ENCODE measurements at places on chromosomes 11 and 22.

- no peak overlapping the region for H3K27ac ChIP-seq
- H3K4me1 ChIP-seq: peaks cover 28% of the 10 kb centered on the region
- H3K27me3 ChIP-seq: no peaks in the 10 kb centered on the region
- no peaks in the 10 kb centered on the region for H3K36me3 ChIP-seq
- no peak overlapping the region for H3K4me3 ChIP-seq
Measured at GRCh38 chr11:121415856-121416255, 36.3 kb upstream of the SORL1 start.

DNA sequence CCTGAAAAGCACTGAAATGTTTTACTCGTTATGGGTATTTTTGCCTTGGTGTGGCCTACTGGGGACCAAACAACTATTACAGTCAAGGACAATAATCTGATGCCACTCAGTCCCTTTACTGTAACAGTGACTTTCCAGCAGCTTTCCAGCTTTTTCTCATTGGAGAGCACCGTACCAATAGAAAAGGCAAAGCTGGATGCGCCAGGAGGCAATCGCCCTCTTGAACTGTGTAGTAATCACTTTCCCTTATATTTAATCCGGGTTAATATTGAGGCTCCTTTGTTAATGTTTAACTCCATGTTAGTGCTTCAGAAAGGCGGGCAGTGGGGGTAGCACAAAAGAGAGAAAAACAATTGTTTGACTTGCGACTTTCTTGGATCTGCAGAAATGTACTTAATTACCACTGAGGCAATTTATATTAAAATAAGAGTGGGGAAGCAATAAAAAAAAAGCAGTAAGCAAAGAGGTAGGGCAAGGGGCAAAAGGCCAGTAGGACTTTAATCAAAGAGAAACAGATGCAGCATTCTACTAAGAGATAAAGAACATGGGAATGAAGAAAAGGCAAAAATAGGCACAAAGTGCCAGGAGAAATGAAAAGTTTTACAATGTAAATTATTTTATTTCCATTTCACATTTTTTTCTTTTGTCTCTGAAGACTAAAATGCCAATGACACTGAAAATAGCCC, 81.6 kb downstream of the LRRC4C start:
- DNase-seq: no peak
- no peaks in the 10 kb centered on the region for H3K27me3 ChIP-seq
- no peaks in the 10 kb centered on the region for H3K4me1 ChIP-seq
- H3K4me3 ChIP-seq: no peak overlapping the region
- no peak overlapping the region for H3K27ac ChIP-seq

DNA sequence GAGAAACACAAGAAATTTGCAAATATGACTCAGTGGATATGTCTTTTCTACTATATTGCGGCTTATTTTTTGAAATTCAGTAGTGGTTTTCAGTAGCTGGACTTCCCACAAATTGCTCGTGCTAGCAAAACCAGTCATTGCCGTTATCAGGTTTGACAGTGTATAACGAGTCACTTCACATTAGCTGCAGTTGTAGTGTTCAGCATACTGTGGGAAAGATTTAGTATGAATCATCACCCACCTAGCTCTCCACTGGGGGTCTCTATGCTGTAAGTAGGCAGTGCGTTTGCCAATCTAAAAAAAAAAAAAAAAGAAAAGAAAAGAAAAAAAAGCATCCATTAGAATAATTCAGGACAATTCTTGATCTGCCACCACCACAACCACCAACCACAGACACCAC, 1318.9 kb downstream of the LRRC4C start:
- H3K4me3 ChIP-seq: no peak overlapping the region
- no peak for DNase-seq
- no peak overlapping the region for H3K27ac ChIP-seq
- H3K27me3 ChIP-seq: no peaks in the 10 kb centered on the region

DNA sequence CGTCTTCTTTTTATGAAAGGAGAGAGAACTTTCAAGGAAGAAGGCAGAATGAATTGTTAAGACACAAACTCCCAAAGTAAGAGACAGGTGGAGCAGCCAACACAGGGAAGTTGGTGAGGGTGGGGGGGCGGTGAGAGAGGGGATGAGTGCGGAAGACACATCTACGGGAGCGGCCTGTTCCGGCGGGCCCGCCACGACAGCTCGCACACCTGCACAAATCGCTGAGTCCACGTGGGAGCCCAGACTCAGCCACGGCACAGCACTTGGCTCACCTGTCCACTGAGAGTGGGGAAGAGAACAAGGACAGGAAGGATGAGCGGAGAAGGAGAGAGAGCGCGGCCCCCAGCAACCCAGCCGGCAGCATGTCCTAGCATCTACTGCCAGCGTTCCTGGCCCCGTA, 331.1 kb downstream of the CADM1 start:
- DNase-seq: no peak
- no peaks in the 10 kb centered on the region for H3K4me1 ChIP-seq
- no peaks in the 10 kb centered on the region for H3K36me3 ChIP-seq
- H3K4me3 ChIP-seq: no peak overlapping the region

DNA sequence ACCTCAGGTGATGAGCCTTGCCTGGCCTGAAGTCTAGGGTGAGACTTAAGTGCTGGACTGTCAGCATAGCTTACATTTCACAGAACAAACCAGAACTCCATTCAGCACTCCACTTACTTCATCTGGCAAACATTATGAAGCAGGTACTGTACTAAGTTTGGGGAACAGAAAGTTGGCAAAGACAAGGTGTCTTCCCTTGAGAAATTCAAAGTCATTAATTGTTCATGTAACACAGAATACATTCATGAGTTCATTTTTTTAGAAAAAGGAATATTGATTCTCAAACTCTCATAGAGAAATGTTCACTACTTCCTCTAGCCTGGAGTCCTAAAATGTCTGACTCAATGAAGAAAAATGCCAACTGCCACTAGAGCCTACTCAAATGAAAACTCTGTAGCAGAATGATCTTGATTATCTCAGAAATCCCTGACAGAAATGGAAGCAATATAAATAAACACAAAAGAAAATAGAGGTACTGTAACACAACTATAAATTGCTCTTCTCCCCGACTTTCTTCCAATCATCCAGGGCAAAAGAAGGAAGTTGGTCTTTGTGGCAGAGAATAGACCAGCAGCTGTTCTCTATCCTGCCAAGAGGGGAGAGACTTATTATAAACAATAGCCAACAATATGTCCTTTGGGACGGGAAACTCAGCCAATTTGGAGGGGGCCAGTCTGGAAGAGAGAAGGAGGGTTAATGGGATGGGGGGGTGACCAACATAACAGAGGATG, 129.2 kb upstream of the MTMR2 start:
- H3K4me3 ChIP-seq: no peak overlapping the region
- no peaks in the 10 kb centered on the region for H3K36me3 ChIP-seq
- no peak for DNase-seq
- no peaks in the 10 kb centered on the region for H3K4me1 ChIP-seq
- no peak overlapping the region for H3K27ac ChIP-seq

DNA sequence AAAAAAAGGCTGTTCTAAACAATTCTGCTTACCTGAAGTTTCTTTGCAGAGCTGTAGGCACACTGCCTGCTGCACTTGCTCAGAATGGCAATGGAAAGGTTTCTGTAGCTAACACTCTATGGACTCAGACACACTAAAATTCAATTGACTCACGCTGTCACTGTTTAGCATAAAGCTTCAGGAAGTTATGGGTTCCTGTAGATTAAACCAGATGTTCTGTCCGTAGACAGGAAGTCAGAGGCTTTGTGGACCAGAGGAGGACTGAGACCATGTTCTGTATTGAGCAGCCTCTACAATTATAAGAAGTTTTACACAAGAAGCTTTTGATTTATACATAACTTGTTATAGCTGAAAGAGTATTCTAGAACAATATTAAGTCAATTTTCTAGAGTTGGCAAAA, 70.4 kb downstream of the GLYATL1 start:
- H3K27me3 ChIP-seq: no peaks in the 10 kb centered on the region
- no peak overlapping the region for H3K27ac ChIP-seq
- no peaks in the 10 kb centered on the region for H3K36me3 ChIP-seq
- no peak for DNase-seq
- no peak overlapping the region for H3K4me3 ChIP-seq

DNA sequence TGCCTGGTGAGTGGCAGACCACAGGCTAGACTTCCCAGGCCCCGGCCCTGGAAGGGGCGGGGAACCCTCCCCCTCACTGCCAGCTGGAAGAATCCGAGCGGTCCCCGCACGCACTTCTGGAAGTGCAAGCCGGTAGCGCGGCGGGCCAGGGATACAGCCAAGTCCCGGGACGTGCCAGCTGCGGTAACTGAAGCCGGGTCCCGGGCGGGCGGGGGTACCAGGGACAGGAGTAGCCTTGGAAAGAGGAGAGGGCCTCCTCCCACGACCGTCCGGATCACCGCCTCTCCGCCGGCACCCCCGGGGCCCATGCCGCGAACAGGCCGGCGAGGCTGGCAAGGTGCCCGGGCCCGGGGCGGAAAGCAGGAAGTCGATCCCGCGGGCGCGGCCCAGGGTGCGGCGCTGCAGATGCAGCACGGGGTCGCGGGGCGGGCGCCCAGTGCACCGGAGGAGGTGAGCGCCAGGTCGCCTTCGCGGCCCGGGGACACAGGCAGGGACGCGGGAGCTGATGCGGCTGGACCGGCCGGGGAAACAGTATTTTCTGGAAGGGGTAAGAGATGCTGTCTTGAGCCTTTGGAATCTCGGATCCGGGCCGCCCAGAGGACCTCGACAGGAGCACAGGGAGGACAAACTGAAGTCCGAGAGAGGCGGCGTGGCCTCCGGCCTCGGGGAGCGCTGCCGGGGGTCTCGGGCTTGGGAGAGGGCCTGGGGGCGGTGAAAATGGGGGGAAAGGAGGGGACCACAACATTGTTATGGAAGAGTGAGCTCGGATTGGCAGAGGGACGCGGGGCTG, 783 bp upstream of the SLC35C1 start:
- H3K4me1 ChIP-seq: peaks cover 46% of the 10 kb centered on the region
- no peaks in the 10 kb centered on the region for H3K27me3 ChIP-seq

GRCh38 chr22:47116426-47117341, 354.2 kb downstream of the TBC1D22A start:
- no peaks in the 10 kb centered on the region for H3K4me1 ChIP-seq
- H3K27me3 ChIP-seq: no peaks in the 10 kb centered on the region
- H3K27ac ChIP-seq: no peak overlapping the region
- H3K36me3 ChIP-seq: peaks cover 9% of the 10 kb centered on the region
- DNase-seq: no peak

- no peaks in the 10 kb centered on the region for H3K36me3 ChIP-seq
- H3K4me1 ChIP-seq: peaks cover 37% of the 10 kb centered on the region
- no peak overlapping the region for H3K27ac ChIP-seq
Measured at GRCh38 chr11:720642-721246, 14.7 kb downstream of the EPS8L2 start.

- no peaks in the 10 kb centered on the region for H3K36me3 ChIP-seq
- H3K27ac ChIP-seq: no peak overlapping the region
- H3K4me1 ChIP-seq: no peaks in the 10 kb centered on the region
- no peaks in the 10 kb centered on the region for H3K27me3 ChIP-seq
- DNase-seq: no peak
- no peak overlapping the region for H3K4me3 ChIP-seq
Measured at GRCh38 chr11:27349919-27350318, 13.1 kb downstream of the CCDC34 start.

DNA sequence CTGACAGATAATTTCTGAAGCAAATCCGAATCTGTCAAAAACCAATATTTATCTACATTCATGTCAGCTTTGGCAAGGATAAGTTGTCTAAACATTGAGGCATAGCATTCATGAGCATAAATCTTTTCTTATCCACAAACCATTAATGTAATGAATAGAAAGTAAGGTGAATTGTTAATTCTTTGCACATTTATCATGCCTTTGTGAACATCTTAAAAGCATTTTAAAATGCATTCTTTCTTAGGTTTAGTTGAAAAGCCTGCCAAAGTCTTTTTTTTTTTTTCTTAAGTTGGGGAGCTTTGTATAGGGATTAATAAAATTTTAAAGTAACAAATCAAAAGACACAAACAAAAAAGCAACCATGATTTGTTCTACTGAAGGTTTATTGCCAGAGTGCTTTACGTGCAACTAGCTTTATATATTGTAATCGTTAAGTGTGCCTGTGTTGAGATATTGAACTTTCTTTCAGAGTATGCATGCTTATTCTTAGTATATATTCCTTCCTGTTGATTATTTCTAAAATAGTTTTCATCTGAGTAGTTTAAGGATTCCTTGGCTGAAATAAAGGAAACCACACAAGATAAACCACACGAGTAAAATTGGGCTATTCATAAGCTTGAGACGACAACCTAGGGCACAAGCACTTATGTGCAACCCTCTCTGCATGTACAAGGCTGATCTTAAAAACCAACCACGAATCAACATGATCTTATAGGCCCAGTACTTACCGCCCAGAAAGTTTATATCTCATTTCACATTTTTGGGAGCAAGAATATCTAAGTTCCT, 1110.9 kb upstream of the CNTN5 start:
- no peak overlapping the region for H3K4me3 ChIP-seq
- no peaks in the 10 kb centered on the region for H3K4me1 ChIP-seq
- H3K27ac ChIP-seq: no peak overlapping the region
- H3K36me3 ChIP-seq: no peaks in the 10 kb centered on the region
- DNase-seq: no peak

GRCh38 chr11:125073616-125074483, 10.7 kb downstream of the SLC37A2 start:
- no peak overlapping the region for H3K4me3 ChIP-seq
- DNase-seq: no peak
- H3K36me3 ChIP-seq: no peaks in the 10 kb centered on the region
- no peaks in the 10 kb centered on the region for H3K4me1 ChIP-seq

DNA sequence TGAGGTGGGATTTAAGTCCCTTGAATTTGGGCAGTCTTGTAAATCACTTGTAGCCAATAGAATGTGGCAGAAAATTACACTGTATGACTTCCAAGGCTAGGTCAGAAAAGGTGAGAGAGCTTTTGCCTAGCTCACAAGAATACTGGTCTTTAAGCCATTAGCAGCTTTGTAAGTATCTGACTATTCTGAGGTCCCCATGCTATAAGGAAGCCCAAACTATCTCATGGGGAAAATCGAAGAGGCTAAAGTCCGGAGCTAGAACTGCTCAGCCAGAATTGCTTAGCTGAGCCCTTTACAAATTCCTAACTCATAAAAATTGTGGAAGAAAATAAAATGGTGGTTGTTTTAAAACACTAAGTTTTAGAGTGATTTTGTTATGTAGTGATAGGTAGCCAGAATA, 13.0 kb downstream of the FAR1 start:
- no peak for DNase-seq
- no peaks in the 10 kb centered on the region for H3K36me3 ChIP-seq

Data from CD4-positive, CD25-positive, alpha-beta regulatory T cell (primary cell).